ENCODE measurements at places on chromosomes 16 and 17.

- no peak for DNase-seq
These were observed 823 bp upstream of the NOTUM start for GRCh38 chr17:81961521-81962498.

GRCh38 chr17:10777890-10778289 lies 26.0 kb downstream of the TMEM238L start:
- DNase-seq = no peak

- DNase-seq = no peak
These were observed 315.1 kb upstream of the EEF2KMT start for GRCh38 chr16:5412731-5413130.

DNA sequence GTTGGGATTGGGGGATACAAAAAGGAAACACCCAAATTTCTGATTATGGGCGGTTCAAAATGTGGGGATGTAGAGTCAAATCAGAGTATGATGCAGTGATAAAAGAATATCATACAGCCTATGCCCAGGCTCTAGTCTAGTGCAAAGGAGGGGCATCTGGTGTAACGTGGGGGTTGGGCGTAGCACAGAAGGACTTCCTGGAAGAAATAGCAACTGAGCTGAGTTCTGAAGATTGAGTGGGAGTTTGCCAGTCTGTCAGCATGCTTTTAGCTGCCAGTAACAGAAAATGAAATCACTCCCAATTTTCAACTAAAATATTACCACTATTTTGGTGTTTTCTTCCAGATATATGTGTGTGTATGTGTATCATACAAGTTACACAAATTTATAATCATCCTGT lies 196.9 kb downstream of the SPECC1 start:
- DNase-seq = peak; percentile 35

DNA sequence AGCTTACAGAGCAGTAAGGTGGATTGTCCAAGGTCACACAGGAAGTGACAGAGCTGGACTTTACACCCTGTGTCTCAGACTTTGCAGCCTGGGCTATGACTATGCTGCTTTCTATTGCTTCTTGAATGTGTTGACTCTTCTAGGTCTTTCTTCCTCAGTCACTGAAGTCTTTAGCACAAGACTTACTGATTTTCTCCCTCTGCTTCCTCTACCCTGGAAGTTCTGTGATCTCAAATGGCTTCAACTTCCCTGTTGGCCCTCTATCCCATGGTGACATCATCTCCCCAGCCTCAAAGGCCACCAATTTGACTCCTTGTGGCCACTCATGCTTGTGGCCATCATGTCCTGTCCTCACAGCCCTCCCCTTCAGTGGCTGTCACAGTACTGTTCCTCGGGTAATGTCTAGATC lies 181.3 kb downstream of the HS3ST3A1 start:
- no peak for DNase-seq

DNA sequence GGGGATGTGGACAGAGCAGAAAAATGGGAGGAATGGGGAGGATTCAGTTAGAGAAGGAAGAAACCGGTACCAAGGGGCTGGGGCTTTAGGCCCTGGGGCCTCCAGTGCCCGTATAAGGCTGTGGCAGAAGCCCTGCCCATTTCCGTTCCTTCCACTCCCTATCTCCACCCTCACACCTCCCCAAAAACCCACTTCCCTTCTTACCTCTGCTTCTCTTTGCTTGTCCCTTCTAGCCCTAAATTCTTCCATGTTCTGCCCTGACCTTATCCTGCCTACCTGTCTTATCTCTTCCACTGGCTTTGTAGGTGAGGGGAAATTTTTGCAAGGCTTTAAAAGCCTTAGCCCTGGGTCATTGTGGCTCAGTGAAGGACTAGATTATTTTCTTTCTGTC lies 4.1 kb downstream of the RNF167 start:
- DNase-seq = peak; percentile 70

DNA sequence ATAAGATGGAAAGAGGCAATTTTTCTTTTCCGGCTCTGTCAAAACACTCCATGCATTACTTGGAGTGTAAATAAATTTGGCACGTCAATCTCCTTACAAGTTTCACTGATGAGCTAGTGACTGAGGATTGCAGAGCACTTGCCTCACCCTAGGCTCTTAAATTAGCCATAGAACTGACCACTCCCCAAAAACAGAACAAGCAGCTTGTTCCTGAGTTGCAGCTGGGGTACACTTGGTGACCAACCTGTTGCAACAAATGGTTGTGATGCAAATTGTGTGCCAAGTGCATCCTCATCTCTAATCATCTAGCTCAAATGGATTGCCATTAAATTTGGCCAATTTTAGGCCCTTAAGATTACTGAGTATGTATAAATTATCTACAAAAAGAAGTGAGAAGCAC lies 67.0 kb downstream of the CACNG1 start:
- DNase-seq = no peak

- DNase-seq = no peak
These were observed 12.2 kb upstream of the MRPS23 start for GRCh38 chr17:57861790-57862693.

DNA sequence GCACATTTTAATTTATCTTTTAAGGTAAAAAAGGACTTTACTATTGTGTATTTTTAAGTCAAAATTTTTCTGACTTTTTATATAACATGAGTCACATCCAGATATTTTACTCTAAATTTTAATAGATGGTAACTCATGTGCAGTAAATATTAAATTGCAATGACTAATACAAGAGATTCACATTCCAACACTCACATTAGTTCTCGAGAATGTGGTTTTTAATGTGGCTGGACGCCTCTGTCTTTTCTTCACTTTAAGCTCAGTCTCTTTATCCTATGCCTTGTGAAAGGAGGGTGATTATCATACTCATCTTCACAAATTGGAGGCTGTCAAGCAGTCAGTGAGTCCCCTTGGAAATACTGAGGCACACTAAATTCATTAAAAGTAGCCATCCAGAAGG lies 315.6 kb downstream of the HS3ST3B1 start:
- no peak for DNase-seq

DNA sequence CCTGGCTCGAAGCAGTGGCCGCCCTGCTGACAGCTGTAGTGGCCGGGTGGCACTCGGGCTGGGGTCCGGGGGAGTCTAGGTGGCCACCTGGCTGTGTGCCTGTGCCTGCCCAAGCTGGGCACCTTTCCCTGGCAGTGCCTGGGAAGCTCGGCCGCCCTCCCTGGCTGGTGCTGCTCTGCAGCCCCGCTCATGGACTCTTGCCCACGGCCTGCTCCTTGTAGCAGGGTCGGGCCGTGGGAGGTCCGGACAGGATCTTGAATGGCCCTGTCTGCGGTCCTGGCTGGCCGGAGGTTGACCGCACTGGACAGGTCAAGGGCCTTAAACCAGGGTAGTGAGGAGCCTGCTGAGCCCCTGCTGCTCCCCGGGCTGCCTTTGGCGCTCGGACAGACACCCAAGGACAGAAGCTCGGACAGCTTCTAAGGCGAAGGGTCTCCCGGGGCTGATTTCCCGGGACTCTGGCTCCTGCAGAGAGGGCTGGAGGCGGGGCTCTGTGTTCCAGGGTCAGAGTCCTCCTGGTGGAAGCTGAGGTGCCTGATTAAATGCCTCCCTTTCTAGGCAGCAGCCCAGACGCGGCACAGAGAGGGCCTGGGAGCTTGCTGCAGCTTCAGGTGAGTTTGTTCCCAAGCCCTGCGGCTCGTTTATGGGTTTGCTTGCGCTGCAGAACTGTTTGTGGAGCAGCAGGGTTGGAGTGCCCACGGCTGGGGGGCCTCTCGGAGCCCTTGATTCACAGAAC lies 6.0 kb downstream of the CAPN15 start:
- DNase-seq = no peak

DNA sequence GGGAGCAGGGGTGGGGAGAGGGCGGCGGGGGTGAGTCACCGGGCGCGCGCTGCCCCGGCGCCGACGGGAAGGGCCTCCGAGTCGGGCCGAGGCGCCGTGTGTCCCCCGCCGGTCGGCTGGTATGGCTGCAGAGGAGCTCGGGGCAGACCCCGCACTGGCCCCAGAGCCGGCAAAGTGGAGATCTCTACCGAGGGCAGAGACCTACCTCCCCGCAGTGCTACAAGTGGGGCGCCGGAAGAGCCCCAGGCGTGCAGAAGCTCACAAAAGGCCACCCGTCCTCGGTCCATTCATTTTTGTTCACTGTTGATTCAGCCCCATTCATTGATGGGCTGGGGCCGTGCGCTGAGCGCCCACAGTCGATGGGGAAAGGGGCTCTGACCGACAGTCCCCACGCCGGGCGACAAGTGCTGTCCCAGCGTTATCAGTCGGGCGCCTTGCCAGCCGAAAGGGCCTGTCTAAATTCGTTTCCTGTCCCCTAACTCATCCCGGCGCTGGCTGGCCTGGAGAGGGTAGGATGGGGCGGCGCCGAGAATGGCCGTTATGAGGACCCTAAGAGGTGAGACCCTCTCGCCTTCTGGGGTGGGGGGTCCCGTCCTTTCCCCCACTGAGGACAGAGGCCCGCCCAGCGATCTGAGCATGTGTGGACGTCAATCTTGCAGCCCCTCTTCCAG lies 709 bp upstream of the ENO3 start:
- no peak for DNase-seq

DNA sequence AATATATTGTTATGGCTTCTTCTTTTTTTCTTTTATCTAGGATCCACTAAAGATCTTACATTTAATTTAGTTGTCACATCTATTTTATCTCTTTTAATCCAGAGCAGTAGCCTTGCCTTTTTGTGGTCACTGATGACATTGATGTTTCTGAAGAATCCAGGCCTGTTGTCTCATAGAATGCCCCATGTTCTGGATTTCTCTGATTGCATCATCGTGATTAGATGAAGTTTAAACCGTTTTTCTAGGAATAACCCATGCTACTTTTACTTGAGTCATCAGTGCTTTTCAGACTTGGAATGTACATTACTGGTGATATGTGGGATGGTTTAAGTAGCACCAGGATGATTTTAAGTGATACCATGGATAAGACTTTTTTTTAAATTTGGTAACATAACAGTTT lies 106.4 kb upstream of the CES5A start:
- no peak for DNase-seq

DNA sequence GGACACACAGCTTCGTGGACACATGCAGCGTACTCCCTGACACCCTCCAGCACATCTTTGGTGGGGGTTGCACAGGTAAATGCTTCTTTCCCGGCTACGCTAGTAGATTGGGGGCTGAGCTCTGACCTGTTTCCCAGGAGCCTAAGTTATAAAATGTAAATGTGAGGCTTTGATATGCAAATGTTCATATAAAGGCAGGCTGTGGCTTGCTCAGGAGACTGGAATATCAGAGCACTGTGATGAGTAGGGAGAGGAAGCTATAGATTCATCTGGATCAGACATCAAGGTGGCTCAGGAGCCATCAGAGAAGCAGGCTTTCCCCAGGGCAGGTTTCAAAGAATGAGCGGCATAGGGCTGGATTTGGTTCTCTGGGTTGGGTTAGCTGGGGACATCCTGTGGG lies 3.4 kb upstream of the ETV4 start:
- no peak for DNase-seq

DNA sequence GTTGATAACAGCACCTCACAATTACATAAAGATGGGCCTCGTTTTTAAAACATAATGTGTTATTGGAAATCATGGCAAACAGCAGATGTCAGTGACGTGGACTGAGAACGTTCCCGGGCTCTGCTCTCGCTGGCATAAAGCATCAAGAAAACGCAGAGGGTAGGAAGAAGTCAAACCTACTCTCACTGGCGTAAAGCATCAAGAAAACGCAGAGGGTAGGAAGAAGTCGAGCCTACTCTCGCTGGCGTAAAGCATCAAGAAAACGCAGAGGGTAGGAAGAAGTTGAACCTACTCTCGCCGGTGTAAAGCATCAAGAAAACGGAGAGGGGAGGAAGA lies 110.6 kb downstream of the VPS53 start:
- DNase-seq = no peak

GRCh38 chr16:75251280-75252048 lies at the start of gene BCAR1:
Gene BCAR1 (minus strand): TSS chr16:75251624. CDS start chr16:75251482, 142 bp downstream.
- DNase-seq = no peak

- no peak for DNase-seq
These were observed 202.0 kb downstream of the C16orf78 start for GRCh38 chr16:49575346-49576172.

DNA sequence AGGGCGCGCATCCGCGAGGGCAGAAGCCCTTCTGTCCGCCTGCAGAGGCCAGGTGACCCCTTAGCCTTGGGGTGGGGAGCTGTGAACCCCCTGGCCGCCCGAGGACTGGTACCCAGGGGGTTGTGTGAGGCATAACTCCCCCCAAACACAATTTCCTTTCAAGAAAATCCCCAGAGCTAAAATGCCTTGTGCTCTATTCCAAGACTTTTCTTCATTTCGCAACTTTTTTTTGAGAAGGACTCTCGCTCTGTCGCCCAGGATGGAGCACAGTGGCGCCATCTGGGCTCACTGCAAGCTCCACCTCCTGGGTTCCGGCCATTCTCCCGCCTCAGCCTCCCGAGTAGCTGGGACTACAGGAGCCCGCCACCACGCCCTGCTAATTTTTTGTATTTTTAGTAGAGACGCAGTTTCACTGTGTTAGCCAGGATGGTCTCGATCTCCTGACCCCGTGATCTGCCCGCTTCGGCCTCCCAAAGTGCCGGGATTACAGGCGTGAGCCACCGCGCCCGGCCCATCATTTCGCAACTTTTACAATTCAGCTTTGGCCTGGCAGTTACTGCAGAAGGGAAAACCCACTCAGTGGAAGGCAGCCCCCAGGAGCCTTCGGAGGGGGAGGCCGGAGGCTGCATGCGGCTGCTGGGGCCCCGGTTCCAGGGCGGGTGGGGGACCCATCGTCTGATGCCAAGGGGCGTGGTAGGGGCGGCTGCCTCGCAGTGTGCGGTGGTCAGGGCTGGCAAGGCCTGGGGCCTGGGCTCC lies 963 bp upstream of the APRT start:
- DNase-seq = no peak

DNA sequence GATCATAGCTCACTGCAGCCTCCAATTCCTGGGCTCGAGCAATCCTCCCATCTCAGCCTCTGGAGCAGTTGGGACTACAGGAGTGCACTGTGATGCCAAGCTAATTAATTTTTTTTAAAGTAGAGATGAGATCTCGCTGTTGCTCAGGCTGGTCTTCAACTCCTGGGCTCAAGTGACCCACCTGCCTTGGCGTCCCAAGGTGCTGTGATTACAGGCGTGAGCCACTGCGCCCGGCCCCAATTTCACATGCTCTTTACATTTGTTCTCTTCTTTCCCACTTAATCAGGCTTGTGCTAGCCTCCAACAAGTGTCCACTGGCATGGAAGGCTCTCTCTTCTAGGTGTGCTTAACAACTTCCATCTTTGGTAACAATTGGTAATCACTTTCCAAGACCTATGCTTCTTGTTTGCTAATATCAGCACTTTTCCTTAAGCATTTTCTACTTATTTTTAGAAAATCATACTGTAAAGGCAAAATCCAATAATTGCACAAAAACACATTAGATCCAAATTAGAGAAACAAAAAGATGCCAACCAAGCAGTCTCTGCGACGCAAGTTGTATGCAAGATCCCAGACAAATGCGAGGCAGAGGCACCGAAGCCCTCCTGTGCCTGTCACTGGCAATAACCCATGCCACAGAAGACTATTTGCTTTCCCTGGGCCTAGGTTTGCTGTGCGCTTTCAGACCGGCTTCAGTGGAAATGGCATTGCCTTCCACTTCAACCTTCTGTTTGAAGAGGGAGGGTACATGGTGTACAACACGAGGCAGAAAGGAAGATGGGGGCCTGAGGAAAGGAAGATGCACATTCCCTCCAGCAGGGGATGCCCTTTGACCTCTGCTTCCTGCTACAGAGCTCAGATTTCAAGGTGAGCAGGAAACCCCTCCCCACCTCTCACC lies 52.6 kb downstream of the NOS2 start:
- no peak for DNase-seq

GRCh38 chr16:57377080-57377841 lies 5.0 kb downstream of the CX3CL1 start:
- no peak for DNase-seq

All from CD4-positive, alpha-beta T cell treated with Interleukin-6 at 100 ng/mL for 8 hours (primary cell).